ENCODE measurements at places on chromosomes 3 and 15.

GRCh38 chr15:85149465-85150129 lies 167.9 kb downstream of the PDE8A start:
- DNase-seq = no peak

DNA sequence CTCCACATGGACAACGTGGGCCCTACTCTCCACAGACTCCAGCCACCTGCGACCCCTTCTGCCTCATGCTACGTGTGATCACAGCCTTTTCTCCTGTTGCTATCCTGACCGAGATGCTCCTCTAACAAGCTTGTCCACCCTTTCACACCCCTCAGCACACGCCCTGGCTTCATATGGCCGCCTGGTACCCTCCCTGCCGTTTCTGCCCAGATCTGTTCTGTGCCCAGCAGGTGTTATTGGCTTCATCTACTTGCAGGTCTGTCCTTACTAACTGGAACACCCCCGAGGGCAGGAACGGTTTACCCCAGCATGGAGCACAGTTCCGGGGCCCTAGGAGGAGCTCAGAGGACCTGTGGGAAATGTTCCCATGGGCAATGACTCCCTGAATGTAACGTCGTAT lies 9.9 kb downstream of the CHAC1 start:
- no peak for DNase-seq

DNA sequence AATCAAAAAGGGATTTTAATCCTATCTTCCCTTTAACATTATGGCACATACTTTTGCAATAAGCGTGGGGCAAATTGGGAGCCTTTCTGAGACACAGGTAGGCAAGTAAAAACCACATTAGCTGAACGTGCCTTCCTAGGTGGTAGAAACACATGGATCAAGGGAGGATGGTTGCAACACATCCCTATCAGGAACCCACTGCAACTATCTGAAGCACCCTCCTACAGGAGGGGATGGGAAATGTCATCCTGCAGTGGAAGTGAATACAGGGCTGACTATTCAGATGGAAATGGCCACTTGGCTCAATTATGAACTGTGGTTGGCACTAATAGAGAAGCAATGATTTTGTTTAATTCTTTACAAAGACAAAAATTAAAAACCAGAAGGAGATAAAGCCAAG lies 826.3 kb downstream of the FHIT start:
- DNase-seq = no peak

GRCh38 chr3:41137686-41138111 lies 61.6 kb upstream of the CTNNB1 start:
- no peak for DNase-seq
